Progenitor cell of endocrine pancreas (in vitro differentiated cells): ENCODE measurements at places on chromosomes 6 and 20. TPM values are rescaled to one million over a fixed set of nuclear protein-coding genes. Genes with fewer than 3 reads are reported as not detected.

Gene FAM83C
- total RNA-seq: not detected in 2 replicates

Gene SNPH
- total RNA-seq: 2.7 and 3.3 TPM in 2 replicates

Gene NNAT
- total RNA-seq: 79.2 and 87.4 TPM in 2 replicates

Gene RSPO3
- total RNA-seq: 0.36 and 0.43 TPM in 2 replicates

DNA sequence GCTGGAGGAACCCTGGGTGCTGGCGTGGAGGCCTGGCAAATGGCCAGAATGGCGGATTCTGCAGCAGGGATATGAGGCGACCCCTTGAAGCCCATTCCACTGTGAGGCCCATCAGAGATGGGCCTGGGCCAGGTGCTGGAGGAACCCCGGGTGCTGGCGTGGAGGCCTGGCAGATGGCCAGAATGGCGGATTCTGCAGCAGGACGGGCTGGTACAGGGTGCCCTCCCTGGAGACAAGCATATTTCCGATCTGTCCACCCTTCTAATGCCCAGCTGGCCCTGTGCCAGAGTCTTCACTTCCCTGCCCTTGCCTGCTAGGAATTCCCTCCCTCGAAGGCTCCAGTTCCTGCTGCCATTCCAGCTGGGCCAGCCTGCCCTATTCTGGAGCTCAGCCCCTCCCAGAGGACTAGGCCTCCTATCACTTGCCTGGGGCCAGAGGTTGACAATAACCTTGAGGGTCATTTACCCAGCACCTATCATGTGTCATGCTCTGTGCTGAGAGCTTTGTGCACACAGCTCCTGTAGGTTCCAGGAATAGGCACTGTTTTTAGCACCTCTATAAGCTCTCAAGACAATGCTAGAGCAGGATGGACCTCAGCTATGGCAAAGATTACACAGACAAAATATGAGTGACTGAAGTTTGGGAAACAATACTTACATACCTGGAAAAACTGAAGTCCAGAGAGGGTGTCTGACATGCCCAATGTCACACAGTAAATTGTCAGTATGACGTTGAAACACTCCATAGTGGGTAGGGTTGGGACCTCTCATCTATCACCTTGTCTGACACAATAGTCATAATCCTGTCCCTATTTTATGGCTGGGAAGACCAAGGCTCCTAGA, 21.4 kb downstream of the SUN5 start:
- no peak overlapping the region for H3K27ac ChIP-seq
- DNase-seq: no peak
- no peak overlapping the region for H3K4me3 ChIP-seq
- H3K4me1 ChIP-seq: no peaks in the 10 kb centered on the region
- H3K36me3 ChIP-seq: no peaks in the 10 kb centered on the region

- no peak for DNase-seq
- no peak overlapping the region for H3K27ac ChIP-seq
- H3K27me3 ChIP-seq: peaks cover 12% of the 10 kb centered on the region
- H3K4me1 ChIP-seq: peaks cover 2% of the 10 kb centered on the region
- H3K36me3 ChIP-seq: no peaks in the 10 kb centered on the region
Observed at GRCh38 chr6:39076623-39077535, 28.3 kb downstream of the GLP1R start.

DNA sequence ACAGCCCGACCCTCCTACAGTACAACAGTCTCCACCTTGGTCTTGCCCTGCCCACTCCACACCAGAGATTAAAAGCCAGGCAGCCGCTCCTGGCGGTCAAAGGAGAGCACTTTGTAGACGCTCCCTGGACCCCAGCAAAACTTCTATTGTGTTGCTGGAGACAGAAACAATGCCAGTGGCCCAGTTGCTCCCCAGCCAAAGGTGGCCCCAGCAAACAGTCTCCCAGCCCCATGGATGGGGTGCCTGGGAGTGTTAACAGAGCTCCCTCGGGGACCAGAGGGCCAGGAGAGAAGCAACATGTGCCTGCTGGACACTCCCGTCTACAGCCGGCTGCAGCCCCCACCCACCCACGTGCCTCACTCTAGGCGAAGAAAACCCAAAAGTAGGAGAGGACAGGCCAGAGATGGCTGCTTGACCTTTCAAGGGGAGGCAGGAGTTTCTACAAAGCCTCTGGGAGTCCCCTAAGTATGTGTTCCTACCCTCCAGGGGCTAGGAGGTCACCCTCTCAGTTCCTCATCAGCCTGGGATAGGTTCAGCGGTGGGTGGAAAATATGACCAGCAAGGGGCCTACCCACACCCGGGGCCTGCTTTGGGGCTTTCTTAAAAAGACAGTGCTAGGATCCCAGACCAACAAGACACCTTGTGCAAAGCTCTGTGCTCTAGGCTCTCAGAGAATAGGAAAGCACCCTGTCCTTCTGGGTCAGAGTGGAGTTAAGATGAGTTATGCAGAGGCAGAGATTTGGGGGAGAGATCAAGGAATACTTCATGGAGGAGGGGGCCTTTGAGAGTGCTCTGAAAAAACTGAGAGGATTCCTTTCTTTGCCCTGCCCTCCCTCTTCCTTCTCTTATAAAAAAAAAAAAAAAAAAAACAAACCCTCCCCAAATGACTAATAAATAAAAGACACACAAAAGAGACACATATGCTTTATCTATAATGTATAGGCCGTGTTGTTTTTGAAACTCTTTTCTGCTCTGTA, 19.0 kb upstream of the PREX1 start:
- H3K4me1 ChIP-seq: no peaks in the 10 kb centered on the region
- no peak for DNase-seq
- peaks cover 31% of the 10 kb centered on the region for H3K27me3 ChIP-seq
- H3K4me3 ChIP-seq: no peak overlapping the region

DNA sequence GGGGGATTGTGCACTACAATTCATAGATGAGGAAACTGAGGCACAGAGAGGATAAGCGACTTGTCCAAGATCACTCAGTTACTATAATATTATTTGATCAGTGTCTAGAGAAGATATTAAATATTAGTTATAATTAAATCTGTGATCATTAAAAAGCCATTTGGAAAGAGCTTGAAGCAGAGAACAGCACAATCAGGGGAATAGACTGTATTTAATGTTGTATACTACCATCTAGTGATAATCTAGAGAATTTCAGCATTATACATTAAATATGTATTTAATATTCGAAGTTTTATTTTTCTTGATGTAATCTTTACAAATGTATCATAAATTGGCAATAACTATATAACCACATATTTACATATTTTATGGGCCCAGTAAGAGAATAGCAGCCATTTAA, 20.1 kb upstream of the MTCL3 start:
- peaks cover 3% of the 10 kb centered on the region for H3K27me3 ChIP-seq
- no peaks in the 10 kb centered on the region for H3K36me3 ChIP-seq
- no peak for DNase-seq
- no peak overlapping the region for H3K4me3 ChIP-seq

Gene HAO1
- total RNA-seq: not detected in 2 replicates

GRCh38 chr6:84738996-84739865, 25.2 kb downstream of the TBX18 start:
- H3K27me3 ChIP-seq: peaks cover 7% of the 10 kb centered on the region
- H3K4me1 ChIP-seq: no peaks in the 10 kb centered on the region
- no peak for DNase-seq
- no peak overlapping the region for H3K27ac ChIP-seq
- H3K36me3 ChIP-seq: no peaks in the 10 kb centered on the region

DNA sequence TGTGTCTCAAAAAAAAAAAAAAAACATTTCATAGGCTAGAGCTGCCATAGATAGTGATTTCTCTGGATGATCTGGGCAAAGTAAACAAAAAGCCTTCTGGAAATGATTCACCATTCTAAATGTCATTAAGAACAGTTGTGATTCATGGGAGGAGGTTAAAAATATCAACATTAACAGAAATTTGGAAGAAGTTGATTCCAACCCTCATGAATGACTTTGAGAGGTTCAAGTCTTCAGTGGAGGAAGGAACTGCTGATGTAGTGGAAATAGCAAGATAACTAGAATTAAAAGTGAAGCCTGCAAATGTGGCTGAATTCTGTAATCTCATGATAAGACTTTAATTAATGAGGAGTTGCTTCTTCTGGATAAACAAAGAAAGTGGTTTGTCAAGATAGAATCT, 26.8 kb upstream of the MMP24 start:
- no peaks in the 10 kb centered on the region for H3K27me3 ChIP-seq
- no peak overlapping the region for H3K4me3 ChIP-seq
- H3K4me1 ChIP-seq: no peaks in the 10 kb centered on the region
